ENCODE measurements at places on chromosomes 11 and 22.

- no peak for DNase-seq
Observed at GRCh38 chr22:28948424-28948823, 65.1 kb downstream of the ZNRF3 start.

GRCh38 chr11:31240340-31240904, 129.1 kb downstream of the DCDC1 start:
- DNase-seq: no peak

GRCh38 chr11:2982214-2982613, 9.9 kb downstream of the NAP1L4 start:
- no peak for DNase-seq

GRCh38 chr11:77518471-77518870, 44.6 kb upstream of the PAK1 start:
- DNase-seq: no peak

- no peak for DNase-seq
Observed at GRCh38 chr22:21568347-21569075, 997 bp downstream of the UBE2L3 start.
